Mucosa of descending colon (tissue), 3 donors: ENCODE measurements at places on chromosomes 4 and X. TPM values are rescaled to one million over a fixed set of nuclear protein-coding genes. Genes with fewer than 3 reads are reported as not detected.

- DNase-seq: peak; percentile 27
Measured at GRCh38 chrX:140712413-140713173, 3.0 kb downstream of the LINC00632 start.

GRCh38 chr4:118741301-118741855 lies 56.2 kb downstream of the METTL14 start:
- DNase-seq: no peak

- DNase-seq: no peak
Measured at GRCh38 chr4:182310962-182311361, 67.8 kb downstream of the TENM3 start.

The GLRA2 gene
- total RNA-seq: 1.5 TPM

DNA sequence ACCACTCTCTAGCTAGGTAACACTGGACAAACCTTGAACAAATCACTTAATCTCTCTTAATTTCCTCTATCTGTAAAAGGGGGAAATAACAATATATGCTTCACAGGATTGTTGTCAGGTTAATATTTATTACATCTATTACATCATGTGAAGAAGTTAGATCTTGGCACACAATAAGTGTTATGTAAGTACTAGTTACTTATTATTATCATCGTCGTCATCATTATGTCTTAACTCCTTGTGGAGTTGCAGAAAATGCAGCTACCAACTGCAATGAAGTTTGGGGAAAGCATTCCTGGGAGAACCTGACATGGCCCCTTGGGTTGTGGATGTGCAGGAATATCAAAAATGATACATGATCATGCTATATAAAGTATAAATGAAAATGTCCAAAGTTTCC lies 4.8 kb upstream of the JCHAIN start:
- DNase-seq: no peak

DNA sequence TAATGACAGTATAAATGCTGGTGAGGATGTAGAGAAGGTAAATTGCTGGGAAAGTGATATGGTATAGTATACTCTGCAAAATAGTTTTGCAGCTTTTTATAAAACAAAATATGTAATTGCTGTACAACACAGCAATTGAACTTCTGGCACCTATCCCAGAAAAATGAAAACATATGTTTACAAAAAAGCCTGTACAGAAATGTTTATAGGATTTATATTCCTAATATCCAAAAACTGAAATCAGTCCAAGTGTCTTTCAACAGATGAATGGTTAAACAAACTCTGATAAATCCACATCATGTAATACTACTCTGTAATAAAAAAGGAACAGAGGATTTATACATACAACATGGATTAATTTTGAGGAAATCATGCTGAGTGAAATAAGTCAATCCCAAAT lies 198.4 kb upstream of the ACTRT1 start:
- no peak for DNase-seq

DNA sequence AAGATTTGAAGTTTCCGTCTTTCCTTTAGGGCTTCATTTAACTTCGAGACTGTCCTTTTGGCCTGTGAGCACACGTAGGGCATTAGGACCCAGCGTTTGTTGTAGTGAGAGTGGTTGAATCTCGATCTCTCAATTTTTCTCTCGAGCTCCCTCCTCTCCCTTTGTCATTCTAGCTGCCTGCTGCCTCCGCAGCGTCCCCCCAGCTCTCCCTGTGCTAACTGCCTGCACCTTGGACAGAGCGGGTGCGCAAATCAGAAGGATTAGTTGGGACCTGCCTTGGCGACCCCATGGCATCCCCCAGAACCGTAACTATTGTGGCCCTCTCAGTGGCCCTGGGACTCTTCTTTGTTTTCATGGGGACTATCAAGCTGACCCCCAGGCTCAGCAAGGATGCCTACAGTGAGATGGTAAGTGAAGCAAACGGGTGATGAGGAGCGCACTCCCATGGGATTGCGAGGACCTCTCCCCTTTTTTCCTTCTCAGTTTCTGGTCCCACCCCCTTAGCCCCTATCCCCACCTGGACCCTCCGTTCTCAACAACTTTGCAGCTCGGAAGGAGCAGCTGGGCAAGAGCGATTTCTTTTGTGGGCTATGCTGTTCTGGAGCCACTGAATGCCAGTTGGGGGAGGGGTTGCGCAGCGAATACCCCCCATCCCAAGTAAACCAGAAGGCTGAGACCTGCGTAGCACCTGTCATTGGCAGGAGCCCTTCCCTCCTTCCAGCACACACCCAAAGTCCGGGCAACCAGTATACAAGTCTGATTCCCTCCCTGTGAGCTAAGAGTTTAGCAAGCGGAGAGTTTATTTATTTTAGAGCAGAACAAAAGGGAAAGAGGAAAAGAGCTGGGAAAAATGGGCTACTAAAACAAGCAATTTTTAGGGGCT lies at the start of gene TMEM35A:
TMEM35A (plus strand) TSS at position 164 of the 883 bp plus-strand sequence; CDS start at position 288, 124 bp downstream.
- peak; percentile 16 for DNase-seq

The P2RY10 gene
- total RNA-seq: 2.5 TPM

DNA sequence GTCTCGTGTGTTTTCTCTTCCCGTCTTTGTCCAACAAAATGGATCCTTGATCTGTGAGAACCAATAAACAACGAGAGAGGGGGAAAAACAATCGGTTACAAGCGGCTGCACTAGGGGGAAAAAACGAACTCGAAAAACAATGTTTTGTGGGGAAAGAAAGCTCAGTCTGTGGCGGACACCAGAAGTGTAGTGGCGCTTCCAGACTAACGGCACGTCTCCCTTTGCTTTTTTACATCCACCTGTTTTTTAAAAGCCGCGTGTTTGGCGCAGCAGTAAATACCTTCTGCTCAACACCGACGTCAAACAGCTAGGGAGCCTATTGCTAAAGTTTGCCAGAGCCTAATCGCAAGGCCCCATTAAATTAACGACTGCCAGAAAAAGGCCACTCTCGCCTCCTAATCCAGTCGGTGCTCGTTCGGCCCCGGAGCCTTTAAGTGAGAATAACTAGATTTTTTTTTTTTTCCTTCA lies 3.3 kb downstream of the NKX6-1 start:
- no peak for DNase-seq

- no peak for DNase-seq
Measured at GRCh38 chr4:175562542-175562941, 249.5 kb downstream of the GPM6A start.

The GAGE2A gene
- total RNA-seq: not detected

The SH2D1A gene
- total RNA-seq: 0.55 TPM
